Smooth muscle cell of bladder (primary cell): ENCODE measurements at places on chromosomes 4 and X. TPM values are rescaled to one million over a fixed set of nuclear protein-coding genes. Genes with fewer than 3 reads are reported as not detected.

Gene VCX2
- not detected in 2 replicates for total RNA-seq

Gene NFKB1
- 32.1 and 34.3 TPM in 2 replicates for total RNA-seq

Gene ZFP42
- total RNA-seq = 0.09 and 0.14 TPM in 2 replicates

Gene EPHA5
- total RNA-seq = 7.1 and 19.0 TPM in 2 replicates

Gene HERC5
- total RNA-seq = 0.57 and 2.0 TPM in 2 replicates

Gene FAM184B
- under 0.01 TPM in 1 of 2 replicates, not detected in the other for total RNA-seq

Gene DCAF8L2
- total RNA-seq = under 0.01 TPM in 1 of 2 replicates, not detected in the other

Gene ADAM29
- total RNA-seq = under 0.01 TPM in 1 of 2 replicates, not detected in the other

Gene APLN
- total RNA-seq = 0.43 and 4.3 TPM in 2 replicates
